Activated CD4-positive, alpha-beta T cell treated with anti-CD3 and anti-CD28 coated beads, Interleukin-2, amount 10 ng/mL, durations not matched to agents 24 days and 14 days (primary cell): ENCODE measurements at places on chromosomes 12 and 14. TPM values are rescaled to one million over a fixed set of nuclear protein-coding genes. Genes with fewer than 3 reads are reported as not detected.

- no peak overlapping the region for H3K27ac ChIP-seq
- no peaks in the 10 kb centered on the region for H3K27me3 ChIP-seq
- H3K4me3 ChIP-seq = no peak overlapping the region
- H3K36me3 ChIP-seq = no peaks in the 10 kb centered on the region
- no peaks in the 10 kb centered on the region for H3K4me1 ChIP-seq
Observed at GRCh38 chr14:93743270-93744060, 44.8 kb downstream of the PRIMA1 start.

- H3K4me1 ChIP-seq = no peaks in the 10 kb centered on the region
- DNase-seq = no peak
- no peak overlapping the region for H3K4me3 ChIP-seq
- H3K27me3 ChIP-seq = no peaks in the 10 kb centered on the region
- no peaks in the 10 kb centered on the region for H3K36me3 ChIP-seq
- no peak overlapping the region for H3K27ac ChIP-seq
Observed at GRCh38 chr12:115492553-115492952, 784.9 kb downstream of the MED13L start.

DNA sequence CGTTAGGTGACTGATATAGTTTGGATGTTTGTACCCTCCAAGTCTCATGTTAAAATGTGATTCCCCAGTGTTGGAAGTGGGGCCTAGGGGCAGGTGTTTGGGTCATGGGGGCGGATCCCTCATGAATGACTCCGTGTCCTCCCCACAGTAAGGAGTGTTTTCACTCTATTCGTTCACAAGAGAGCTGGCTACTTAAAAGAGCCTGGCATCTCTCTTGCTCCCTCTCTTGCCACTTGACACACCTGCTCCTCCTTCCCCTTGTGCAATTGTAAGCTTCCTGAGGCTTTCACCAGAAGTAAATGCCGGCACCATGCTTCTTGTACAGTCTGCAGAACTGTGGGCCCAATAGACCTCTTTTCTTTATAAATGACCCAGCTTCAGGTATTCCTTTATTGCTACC, 2.6 kb downstream of the IFI27L2 start:
- H3K4me1 ChIP-seq = peaks cover 20% of the 10 kb centered on the region
- H3K27ac ChIP-seq = no peak overlapping the region
- no peak for DNase-seq
- H3K4me3 ChIP-seq = no peak overlapping the region
- H3K27me3 ChIP-seq = peaks cover 7% of the 10 kb centered on the region
- peaks cover 3% of the 10 kb centered on the region for H3K36me3 ChIP-seq

- H3K4me3 ChIP-seq = peak overlapping the region; percentile 0
- H3K4me1 ChIP-seq = peaks cover 42% of the 10 kb centered on the region
- H3K27ac ChIP-seq = peak overlapping the region; percentile 34
- no peaks in the 10 kb centered on the region for H3K27me3 ChIP-seq
Observed at GRCh38 chr12:68276402-68276930, 23.1 kb upstream of the IL22 start.

DNA sequence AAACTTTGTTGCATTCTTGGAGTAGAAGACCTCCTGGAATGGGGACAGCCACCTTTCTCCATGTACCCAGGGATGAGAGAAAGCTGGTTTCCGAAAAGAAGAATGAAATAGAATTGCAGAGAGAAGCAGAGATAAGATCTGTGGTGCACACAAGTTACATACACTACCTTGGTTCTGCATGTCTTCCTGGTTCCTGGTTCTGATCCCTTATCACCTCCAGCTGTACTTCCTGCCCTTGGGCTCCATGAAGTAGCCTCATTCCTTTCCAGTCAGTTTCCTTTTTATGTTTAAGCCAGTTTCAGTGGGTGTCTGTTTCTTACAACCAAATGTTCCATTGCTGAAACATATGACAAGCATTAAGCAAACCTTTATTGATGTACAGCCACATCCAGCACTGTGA, 69.3 kb downstream of the FBXW8 start:
- no peak overlapping the region for H3K4me3 ChIP-seq
- peaks cover 12% of the 10 kb centered on the region for H3K4me1 ChIP-seq
- no peaks in the 10 kb centered on the region for H3K36me3 ChIP-seq
- no peak for DNase-seq
- H3K27me3 ChIP-seq = no peaks in the 10 kb centered on the region
- no peak overlapping the region for H3K27ac ChIP-seq

DNA sequence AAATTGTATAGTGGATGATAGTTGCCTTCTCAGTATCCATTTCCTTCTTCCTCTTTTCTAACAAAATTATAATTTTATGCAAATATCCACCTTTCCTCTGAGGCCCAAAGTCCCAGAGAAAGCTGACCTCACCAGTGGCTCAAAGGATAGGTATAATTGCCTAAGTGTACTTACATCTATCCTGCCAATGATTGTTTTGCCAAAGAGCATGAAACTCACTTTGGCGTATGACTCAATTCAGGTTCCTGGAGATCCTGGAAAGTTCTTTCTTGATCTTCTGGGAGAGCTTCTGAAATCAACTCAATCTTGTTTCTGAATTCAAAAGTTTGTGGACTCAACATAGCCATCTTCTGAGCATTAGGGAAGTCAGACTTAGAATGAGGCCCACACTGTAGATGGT, 10.5 kb upstream of the RBM25 start:
- H3K27ac ChIP-seq = no peak overlapping the region
- no peaks in the 10 kb centered on the region for H3K36me3 ChIP-seq
- no peaks in the 10 kb centered on the region for H3K4me1 ChIP-seq
- peaks cover 2% of the 10 kb centered on the region for H3K27me3 ChIP-seq

GRCh38 chr12:91918431-91918830, 227.2 kb downstream of the BTG1 start:
- no peak overlapping the region for H3K27ac ChIP-seq
- H3K4me1 ChIP-seq = peaks cover 8% of the 10 kb centered on the region
- H3K36me3 ChIP-seq = no peaks in the 10 kb centered on the region
- DNase-seq = no peak

DNA sequence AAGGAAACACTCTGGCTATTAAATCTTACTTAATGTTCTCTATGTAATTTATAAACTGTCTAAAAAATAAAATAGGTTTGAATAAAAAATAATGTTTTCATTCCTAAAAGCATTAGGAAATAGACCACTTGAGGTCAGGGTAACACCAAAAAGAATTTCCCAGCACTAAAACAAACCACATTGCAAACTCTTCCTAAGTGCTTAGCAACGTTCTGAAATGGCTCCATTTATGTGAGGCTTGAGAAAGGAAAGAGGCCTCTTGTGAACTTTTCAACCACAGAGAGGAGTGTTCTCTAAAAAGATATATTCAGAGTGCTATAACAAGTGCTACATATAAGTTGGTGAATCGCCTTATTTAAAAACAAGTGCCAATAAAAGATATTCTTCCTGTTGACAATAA, 42.7 kb downstream of the ALX1 start:
- DNase-seq = no peak
- H3K4me3 ChIP-seq = no peak overlapping the region
- no peaks in the 10 kb centered on the region for H3K4me1 ChIP-seq
- no peak overlapping the region for H3K27ac ChIP-seq
- H3K27me3 ChIP-seq = no peaks in the 10 kb centered on the region

- DNase-seq = no peak
- H3K27me3 ChIP-seq = peaks cover 4% of the 10 kb centered on the region
- no peak overlapping the region for H3K27ac ChIP-seq
Observed at GRCh38 chr12:124625867-124626675, 58.7 kb upstream of the NCOR2 start.

DNA sequence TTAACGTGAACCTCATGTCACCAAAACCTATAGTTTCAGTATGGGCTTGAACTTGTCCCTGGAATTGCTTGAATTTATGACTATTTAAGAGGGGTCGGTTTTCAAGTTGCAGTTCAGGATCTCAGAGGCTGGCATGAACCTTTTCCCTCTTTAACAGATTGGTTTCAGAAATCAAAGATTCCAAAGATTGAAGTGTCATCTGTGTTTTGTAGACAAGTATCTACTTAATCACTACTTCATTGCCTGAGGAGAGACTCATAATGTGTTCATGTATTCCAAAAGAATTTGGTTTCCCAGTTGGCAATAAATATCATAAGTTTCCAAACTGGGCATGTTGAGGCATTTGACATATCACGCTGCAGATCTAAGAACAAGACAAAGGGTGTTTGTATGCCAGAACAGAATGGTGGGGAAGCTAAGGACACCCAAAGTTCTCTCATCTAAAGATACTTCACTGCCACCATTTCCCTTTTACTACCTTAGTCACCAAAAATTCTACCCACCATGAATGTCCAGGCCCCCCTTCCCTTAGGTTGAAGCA, 199.5 kb downstream of the NUAK1 start:
- no peak for DNase-seq
- H3K36me3 ChIP-seq = no peaks in the 10 kb centered on the region

GRCh38 chr14:73463411-73463810, 5.1 kb upstream of the NUMB start:
- peak; percentile 79 for DNase-seq
- H3K36me3 ChIP-seq = peaks cover 2% of the 10 kb centered on the region
- H3K27me3 ChIP-seq = no peaks in the 10 kb centered on the region

GRCh38 chr12:13947276-13947946, 34.0 kb downstream of the GRIN2B start:
- no peaks in the 10 kb centered on the region for H3K4me1 ChIP-seq
- H3K27me3 ChIP-seq = no peaks in the 10 kb centered on the region
- H3K36me3 ChIP-seq = no peaks in the 10 kb centered on the region
- H3K4me3 ChIP-seq = no peak overlapping the region
- no peak for DNase-seq
- no peak overlapping the region for H3K27ac ChIP-seq

GRCh38 chr12:88638388-88638787, 58.1 kb upstream of the KITLG start:
- no peaks in the 10 kb centered on the region for H3K4me1 ChIP-seq
- H3K27ac ChIP-seq = no peak overlapping the region
- no peak overlapping the region for H3K4me3 ChIP-seq
- DNase-seq = no peak

DNA sequence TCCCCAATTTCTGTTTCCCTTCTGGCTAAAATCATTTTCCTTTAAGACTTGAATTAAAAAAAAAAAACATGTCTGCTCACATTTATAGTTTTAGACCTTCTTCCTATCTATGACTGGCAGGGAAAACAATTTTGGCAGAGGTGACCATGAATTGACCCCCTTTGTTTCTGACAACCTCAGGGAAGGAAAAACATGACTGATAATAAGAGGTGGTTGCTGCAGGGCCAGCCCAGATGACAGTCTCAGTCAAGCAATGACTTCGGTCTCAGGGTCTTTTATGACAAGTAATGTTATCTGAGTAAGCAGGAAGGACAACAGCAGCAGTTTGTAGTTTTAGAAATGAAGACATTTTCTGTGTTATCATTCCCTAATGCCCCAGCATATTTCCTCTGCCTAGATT, 430.9 kb downstream of the LRIG3 start:
- no peaks in the 10 kb centered on the region for H3K36me3 ChIP-seq
- no peak overlapping the region for H3K4me3 ChIP-seq
- no peaks in the 10 kb centered on the region for H3K4me1 ChIP-seq
- H3K27me3 ChIP-seq = no peaks in the 10 kb centered on the region

DNA sequence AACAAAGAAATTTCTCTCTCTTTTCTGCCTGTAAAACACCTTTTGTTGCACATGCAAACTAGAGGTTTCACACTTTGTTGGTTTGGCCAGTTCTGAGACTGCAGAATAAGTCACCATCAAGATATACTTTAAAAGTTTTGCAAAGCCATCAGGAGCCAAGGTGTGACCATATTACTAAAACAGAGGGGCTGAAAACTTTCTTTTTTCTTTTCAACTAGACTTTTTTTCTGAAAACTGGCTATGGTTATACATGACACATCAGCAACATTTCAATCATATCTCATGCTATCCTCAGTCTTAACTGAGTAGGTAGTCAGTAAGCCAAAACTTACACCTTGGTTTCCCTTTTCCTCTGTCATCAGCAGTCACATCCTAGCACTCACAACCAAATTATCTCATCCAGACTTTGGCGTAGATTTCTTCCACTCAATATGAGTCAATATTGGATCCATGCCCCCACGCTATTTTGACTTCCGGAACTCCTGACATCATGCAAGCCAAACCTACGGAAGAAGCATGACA, 4.1 kb upstream of the IFNG start:
- peaks cover 2% of the 10 kb centered on the region for H3K27me3 ChIP-seq
- H3K27ac ChIP-seq = peak overlapping the region; percentile 73
- peaks cover 2% of the 10 kb centered on the region for H3K36me3 ChIP-seq
- peak overlapping the region; percentile 31 for H3K4me3 ChIP-seq
- no peak for DNase-seq
- H3K4me1 ChIP-seq = peaks cover 17% of the 10 kb centered on the region

DNA sequence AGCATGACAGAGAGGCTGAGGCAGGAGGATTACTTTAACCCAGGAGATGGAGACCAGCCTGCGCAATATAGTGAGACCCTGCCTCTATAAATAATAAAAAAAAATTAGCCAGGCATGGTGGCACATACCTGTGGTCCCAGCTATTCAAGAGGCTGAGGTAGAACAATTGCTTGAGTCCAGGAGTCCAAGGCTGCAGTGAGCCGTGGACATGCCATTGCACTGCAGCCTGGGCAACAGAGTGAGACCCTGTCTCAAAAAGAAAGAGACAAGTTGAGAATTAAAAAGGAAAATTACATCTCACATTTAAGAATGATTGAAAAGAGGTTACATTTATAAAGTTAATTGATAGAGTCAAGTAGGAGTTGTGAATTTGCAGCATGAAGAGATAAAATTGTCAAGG, 91.4 kb upstream of the TMPO start:
- H3K4me1 ChIP-seq = peaks cover 2% of the 10 kb centered on the region
- H3K27ac ChIP-seq = no peak overlapping the region
- H3K4me3 ChIP-seq = no peak overlapping the region
- H3K36me3 ChIP-seq = no peaks in the 10 kb centered on the region

DNA sequence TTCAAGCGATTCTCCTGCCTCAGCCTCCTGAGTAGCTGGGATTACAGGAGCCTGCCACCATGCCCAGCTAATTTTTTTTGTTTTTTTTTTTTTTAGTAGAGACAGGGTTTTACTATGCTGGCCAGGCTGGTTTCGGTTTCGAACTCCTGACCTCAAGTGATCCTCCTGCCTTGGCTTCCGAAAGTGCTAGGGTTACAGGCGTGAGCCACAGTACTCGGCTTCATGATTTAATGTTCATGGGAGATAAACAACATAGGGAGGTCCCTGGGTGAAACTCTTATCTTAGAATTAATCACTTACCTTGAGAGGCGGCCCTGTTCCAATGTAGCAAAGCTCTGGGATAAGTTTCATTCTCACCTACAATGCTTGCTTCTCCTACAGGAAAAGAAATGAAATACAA, 48.3 kb downstream of the SEL1L start:
- H3K36me3 ChIP-seq = peaks cover 58% of the 10 kb centered on the region
- H3K27me3 ChIP-seq = no peaks in the 10 kb centered on the region
- peaks cover 3% of the 10 kb centered on the region for H3K4me1 ChIP-seq
- no peak overlapping the region for H3K4me3 ChIP-seq

EML1 gene
- total RNA-seq = 0.98 and 1.8 TPM in 2 replicates

STYK1 gene
- total RNA-seq = not detected in 2 replicates

PLBD1 gene
- not detected in 2 replicates for total RNA-seq

PHLDA1 gene
- 59.6 and 60.7 TPM in 2 replicates for total RNA-seq

APAF1 gene
- total RNA-seq = 19.9 and 20.7 TPM in 2 replicates

TCL1A gene
- not detected in 2 replicates for total RNA-seq

KLRC1 gene
- total RNA-seq = not detected in 2 replicates

SYCP3 gene
- total RNA-seq = 0.44 and 0.50 TPM in 2 replicates

IL23A gene
- total RNA-seq = 36.0 and 36.9 TPM in 2 replicates

GSG1 gene
- total RNA-seq = not detected in 2 replicates

CCDC197 gene
- not detected in 2 replicates for total RNA-seq
